ENCODE measurements at places on chromosomes 11 and 22. TPM values are rescaled to one million over a fixed set of nuclear protein-coding genes. Genes with fewer than 3 reads are reported as not detected.

GSTT4 gene
- total RNA-seq = not detected

STK33 gene
- 9.0 TPM for total RNA-seq

MPZL3 gene
- total RNA-seq = 2.5 TPM

DNAJB7 gene
- not detected for total RNA-seq

TNNT3 gene
- not detected for total RNA-seq

TREH gene
- total RNA-seq = not detected

CRACR2B gene
- total RNA-seq = 20.4 TPM

ZBED4 gene
- total RNA-seq = 18.6 TPM

VSIG2 gene
- total RNA-seq = 0.13 TPM

CAVIN3 gene
- 319 TPM for total RNA-seq
